ENCODE measurements at places on chromosomes 1 and 21.

GRCh38 chr1:36285443-36286101, 20.6 kb upstream of the SH3D21 start:
- peak; percentile 84 for DNase-seq

DNA sequence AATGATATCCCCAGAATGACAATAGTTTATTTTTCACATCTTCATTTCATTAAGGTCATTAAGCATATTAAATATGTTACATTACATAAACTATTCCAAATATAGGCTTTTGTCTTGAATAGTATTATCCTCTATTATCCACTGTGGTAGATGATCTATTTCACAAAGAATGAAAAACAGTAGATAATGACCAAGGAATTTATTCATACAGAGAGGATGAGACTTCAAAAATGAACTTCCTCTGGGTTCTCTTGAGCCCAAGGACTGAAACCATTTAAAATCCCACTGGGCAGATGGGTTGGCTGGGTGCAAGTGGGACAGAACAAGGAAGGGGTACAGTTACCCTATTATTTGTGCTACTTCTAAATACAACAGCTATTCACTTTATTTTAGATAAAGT, 33.0 kb downstream of the PTPN14 start:
- peak; percentile 87 for DNase-seq

- DNase-seq, result peak; percentile 80
These were observed 26.9 kb upstream of the RAP1A start for GRCh38 chr1:111592389-111593361.

GRCh38 chr1:187275985-187276575, 447.3 kb downstream of the PLA2G4A start:
- DNase-seq, result no peak

GRCh38 chr21:37762606-37763005, 153.7 kb downstream of the KCNJ6 start:
- no peak for DNase-seq

- DNase-seq, result peak; percentile 86
These were observed 10.9 kb downstream of the ERRFI1 start for GRCh38 chr1:8015036-8015808.

GRCh38 chr1:37037690-37038089, 3.4 kb upstream of the GRIK3 start:
- DNase-seq, result no peak

GRCh38 chr1:38834221-38834782, 25.3 kb downstream of the RRAGC start:
- peak; percentile 12 for DNase-seq

GRCh38 chr1:168287237-168287664, 6.6 kb downstream of the TBX19 start:
- DNase-seq, result peak; percentile 73

DNA sequence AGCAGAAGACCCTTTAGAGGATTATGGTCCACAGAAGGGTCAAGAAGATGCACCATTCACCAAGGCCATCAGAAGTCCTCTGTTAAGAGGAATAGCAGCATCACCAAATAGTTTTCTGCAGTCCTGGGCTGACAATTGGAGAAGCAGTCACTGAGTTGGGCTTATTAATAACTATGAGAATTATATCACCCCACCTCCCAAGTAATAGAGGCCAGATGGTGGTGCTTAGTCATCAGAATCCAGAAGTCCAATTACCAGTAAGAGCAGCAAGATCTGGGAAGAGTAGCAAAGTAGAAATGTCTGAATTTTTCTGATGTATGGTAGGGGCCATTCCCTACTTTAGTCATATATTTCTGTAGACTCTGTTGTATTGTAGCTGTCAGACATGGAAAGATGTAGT, 6.1 kb upstream of the PSMA5 start:
- DNase-seq, result no peak

- no peak for DNase-seq
These were observed 181.4 kb upstream of the B3GALT2 start for GRCh38 chr1:193367863-193368262.

DNA sequence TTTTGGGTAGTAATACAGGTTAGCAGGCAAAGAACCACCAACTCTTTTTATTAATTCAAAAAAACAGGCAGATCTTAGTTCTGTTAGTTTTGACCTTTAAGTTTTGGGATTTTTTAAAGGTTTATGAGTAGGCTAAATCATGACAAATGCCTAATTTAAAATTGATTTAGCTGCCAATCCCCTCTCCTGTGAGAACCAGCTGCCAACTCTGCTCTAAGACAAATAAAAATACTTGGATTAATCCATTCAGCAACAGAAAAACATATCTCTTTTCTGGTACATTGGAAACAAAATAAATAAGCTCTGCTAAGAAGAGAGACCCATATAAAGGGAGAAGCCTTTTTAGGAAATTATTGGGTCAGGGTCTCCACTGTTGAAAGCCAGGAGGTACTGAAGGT, 160.8 kb downstream of the NTMT2 start:
- no peak for DNase-seq
